ENCODE measurements at places on chromosomes 5 and 9.

DNA sequence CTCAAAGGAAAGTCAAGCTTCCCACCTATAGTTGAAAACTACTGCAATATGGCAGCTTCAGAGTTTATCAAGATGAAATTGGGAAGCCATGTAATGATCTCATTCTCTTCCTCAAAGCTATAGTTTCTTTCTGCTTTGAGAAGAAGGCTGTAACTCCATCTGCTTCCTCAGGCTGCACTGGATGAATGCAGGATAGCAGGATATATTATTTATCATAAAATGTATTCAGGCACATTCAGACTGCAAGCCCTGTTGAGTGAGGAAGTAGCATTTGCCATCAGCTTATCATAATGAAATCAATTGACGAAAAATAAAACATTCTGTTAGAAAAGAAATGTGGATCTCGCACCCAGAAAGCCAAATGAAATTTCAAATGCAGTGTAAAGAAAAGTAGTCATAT lies 560 bp downstream of the ATP10B start:
- DNase-seq, result no peak

- DNase-seq, result peak; percentile 45
Measured at GRCh38 chr9:110835859-110836271, 167.3 kb downstream of the MUSK start.

DNA sequence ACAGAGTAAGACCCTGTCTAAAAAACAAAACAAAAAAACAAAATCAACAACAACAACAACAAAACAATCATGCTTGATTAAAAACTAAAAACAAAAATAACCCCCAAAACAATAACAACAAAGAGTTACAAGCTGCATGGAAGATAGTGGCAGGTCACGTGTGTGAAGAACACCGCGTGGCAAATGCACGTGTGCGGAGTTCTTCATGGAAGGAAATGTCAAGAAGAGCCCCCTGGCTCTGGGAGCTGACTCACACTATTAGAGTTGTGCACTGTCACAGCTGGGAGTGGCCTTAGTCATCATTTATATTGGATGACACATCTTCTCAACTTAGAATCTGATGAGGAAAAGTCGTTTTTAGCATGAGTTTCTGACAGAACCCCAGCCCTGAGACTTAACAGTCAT lies 110.5 kb downstream of the JMY start:
- peak; percentile 29 for DNase-seq

- no peak for DNase-seq
Measured at GRCh38 chr5:131769336-131769735, 27.5 kb downstream of the FNIP1 start.

GRCh38 chr5:2148312-2149194 lies 265.8 kb upstream of the IRX4 start:
- DNase-seq, result no peak

DNA sequence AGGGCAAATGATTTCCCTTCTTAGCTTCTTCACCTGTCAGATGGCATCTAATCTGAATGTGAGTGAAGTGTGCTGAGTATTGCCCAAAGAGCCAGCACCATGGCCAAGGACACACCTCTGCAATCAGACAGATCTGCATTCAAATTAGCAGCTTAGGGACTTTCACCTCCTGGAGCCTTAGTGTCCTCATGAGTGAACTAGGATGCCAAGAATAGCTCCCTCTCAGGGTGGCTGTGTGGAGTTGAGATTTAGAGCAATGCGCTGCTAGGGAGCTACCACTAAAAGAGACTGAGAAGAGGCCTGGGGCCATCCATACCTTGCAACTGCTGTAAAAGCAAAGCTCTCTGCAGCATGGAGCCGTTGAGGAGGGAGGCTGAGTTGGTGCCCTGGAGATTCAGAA lies 1.4 kb downstream of the CIZ1 start:
- DNase-seq, result no peak

- DNase-seq, result no peak
Measured at GRCh38 chr5:50867140-50867539, 200.7 kb downstream of the PARP8 start.

DNA sequence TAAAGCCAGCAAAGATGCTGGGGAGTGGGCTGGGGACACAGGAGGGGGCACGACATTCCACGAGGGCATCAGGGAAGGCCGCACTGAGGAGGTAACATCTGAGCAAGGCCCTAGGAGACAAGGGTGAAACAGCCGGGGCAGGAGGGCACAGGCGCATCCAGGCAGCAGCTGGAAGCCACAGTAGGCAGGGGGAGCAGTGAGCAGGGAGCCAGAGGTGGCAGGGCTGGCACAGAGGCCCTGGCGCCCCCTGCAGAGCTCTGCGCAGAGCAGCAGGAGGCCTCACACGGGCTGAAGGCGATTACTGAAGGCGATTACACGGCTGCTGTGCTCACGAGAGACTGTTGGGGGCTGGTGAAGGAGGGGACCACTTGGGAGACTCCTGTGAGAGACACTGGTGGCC lies 15.4 kb downstream of the LMAN2 start:
- no peak for DNase-seq

- DNase-seq, result no peak
Measured at GRCh38 chr5:76652809-76653414, 29.7 kb upstream of the F2RL2 start.

GRCh38 chr9:16828340-16829281 lies 41.9 kb downstream of the BNC2 start:
- peak; percentile 59 for DNase-seq

DNA sequence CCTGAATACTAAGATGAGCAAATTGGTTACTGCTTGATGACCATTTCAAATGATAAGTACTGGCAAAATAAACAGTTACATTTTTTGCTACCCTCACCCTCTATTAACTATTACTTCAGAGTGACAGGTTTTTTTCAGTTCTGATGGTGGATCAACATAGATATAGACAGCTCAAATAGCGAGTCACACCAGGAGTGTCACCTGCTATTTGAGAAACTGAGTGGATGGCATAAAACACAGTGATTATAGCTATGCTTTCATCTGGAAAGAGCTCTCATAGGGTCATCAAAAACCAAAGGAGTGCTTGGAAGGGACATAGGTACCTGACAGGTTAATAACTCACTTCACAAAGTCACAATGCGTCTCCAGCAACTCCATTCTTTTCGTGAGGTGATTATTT lies 244.5 kb upstream of the C9orf72 start:
- DNase-seq, result no peak

GRCh38 chr5:136666970-136667620 lies 301.8 kb upstream of the TRPC7 start:
- no peak for DNase-seq

DNA sequence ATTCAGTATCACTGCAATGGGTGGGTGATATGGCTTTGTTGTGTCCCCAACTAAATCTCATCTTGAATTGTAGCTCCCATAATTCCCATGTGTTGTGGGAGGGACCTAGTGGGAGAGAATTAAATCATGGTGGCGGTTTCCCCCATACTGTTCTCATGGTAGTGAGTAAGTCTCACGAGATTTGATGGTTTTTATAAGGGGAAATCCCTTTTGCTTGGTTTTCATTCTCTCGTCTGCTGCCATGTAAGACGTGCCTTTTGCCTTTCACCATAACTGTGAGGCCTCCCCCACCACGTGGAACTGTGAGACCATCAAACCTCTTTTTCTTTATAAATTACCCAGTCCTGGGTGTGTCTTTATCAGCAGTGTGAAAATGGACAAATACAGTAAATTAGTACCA lies 9.5 kb upstream of the NANS start:
- no peak for DNase-seq

GRCh38 chr5:113202287-113202686 lies 225.7 kb downstream of the DCP2 start:
- no peak for DNase-seq

DNA sequence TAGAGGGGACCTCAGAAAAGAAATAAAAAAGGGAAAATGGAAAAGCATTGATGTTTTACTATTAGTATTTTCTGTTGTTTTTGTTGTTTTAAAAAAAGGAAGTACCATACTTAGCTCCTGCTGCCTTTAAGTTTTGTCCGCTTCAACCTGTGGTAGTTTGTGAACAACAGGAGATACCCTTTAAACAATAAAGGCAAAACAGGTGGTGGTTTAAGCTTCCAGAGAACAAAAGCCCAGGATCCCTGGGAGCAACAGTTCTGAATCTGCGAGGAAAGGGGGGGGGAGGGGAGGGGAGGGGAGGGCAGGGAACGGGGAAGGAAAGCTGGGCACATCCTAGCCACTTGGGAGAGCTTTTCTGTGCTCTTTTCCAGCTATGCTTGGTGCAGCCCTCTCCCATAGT lies 2.1 kb upstream of the PSIP1 start:
- DNase-seq, result no peak

DNA sequence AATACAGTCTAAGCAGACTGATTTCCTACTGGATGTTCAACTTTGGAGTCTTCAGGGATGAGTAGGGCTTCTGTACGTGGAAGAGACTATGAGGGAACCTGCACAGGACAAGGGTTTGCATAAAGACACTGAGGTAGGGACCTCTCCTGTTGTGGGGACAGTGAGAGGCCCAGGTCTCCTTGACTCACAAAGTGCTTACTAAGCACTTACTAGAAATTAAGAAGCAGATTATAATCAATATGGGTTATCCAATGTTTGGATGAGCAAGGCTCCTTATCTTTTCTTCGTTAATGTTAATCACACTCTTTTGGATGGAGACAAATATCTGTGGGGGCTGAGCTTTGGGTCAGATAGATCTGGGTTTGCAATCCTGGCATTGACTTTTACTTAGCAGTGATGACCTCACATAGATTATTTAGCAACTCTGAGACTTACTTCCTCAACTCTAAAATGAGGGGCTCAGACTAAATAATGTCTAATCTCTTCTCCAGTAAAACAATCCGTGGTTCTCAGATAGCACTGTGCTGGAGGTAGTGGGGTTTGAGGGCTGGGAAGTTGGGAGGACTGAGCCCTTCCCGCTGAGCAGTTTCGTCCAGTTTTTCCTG lies 45.9 kb downstream of the PDCD1LG2 start:
- no peak for DNase-seq

DNA sequence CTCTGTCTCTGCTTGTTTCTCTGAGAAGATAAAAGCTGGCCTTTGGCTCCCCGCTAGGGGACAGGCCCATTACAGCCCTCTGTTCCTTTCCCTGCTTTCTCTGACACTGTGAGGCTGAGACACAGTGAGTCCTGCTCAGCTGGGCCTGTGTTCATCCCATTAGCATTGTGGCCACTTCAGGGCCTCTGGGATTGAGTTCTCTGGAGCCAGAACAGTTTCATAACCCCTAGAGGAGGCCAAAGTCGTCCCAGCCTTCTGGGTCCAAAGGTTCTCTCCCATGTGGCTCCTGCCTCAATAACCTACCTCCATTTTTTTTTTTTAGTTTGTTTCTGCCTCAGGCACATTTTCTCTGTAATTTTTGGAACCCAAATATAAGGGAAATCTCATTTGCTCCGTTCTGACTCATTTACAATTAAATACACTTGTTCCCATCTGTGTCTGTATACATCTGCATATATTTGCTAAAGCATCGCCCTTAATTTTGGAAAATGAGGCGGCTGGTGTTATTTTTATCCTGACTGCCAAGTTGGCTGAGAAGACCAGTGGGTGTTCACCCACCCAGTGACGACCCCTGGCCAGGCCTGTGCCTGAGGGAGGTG lies 27.3 kb upstream of the CTNNA1 start:
- no peak for DNase-seq

- DNase-seq, result no peak
Measured at GRCh38 chr5:167217097-167217743, 1074.2 kb upstream of the WWC1 start.

- no peak for DNase-seq
Measured at GRCh38 chr9:6938873-6939272, 181.1 kb downstream of the KDM4C start.

Measured in GM04503 (cell line).